ENCODE measurements at places on chromosomes 2 and 18. TPM values are rescaled to one million over a fixed set of nuclear protein-coding genes. Genes with fewer than 3 reads are reported as not detected.

Gene RNF152
- 1.9 TPM for total RNA-seq

Gene ASB18
- total RNA-seq = not detected

GRCh38 chr2:110766291-110766690 lies 33.9 kb downstream of the ACOXL start:
- no peak for DNase-seq

Gene CNRIP1
- total RNA-seq = 0.78 TPM

GRCh38 chr2:28627722-28628480 lies 123.7 kb upstream of the PPP1CB start:
- DNase-seq = no peak

DNA sequence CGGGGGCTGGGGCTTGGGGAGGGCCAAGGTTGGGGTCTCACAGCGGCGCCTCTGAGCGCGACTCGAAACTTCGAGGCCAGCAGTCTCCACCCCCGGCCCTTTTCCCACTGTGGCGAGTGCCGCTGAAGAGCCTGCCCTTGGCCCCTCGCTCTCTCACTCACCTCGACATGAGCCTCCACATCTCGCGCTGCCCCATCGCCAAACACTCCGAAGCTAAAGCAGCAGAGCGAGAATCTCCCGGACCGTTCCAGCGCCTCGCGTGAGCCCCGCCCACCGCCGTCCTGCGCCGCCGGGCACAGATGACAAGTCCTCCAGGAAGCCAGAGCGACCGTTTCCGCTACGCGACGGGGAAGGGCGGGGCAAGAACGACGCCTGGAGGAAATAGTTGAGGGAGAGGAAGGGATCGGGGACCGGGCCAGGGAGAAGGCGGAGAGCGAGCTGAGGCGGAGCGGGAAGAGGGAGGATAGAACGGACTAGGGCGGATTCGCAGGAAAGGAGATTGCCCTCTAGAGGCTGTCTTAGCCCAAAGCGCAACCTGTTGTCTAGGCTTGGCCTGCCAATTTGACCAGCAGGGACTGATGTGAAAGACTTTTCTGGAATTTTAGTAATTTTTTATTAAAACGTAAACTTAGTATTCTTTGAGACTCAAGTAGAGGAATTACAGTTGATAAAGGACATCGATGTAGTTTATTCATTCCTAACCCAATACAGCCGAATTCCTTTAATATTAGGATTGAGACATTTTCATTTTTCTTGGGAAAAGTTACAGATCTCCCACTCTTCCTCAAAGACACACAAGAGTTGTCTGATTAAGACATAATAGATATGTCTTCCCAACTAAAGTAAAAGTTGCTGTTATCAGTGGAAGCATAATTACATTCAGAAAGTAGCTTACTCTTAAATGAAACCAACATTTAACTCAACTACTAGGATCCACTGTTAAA lies at the start of gene HIBCH:
Gene HIBCH (minus strand): TSS at position 272 of the 944 bp plus-strand sequence. CDS start 76 bp downstream, at position 196.
- peak; percentile 66 for DNase-seq

Gene RAD51AP2
- not detected for total RNA-seq

GRCh38 chr18:58241877-58242276 lies 197.9 kb downstream of the NEDD4L start:
- DNase-seq = no peak

GRCh38 chr2:23397478-23397877 lies 12.5 kb downstream of the KLHL29 start:
- no peak for DNase-seq

- no peak for DNase-seq
Observed at GRCh38 chr2:59774821-59775433, 778.5 kb downstream of the BCL11A start.

DNA sequence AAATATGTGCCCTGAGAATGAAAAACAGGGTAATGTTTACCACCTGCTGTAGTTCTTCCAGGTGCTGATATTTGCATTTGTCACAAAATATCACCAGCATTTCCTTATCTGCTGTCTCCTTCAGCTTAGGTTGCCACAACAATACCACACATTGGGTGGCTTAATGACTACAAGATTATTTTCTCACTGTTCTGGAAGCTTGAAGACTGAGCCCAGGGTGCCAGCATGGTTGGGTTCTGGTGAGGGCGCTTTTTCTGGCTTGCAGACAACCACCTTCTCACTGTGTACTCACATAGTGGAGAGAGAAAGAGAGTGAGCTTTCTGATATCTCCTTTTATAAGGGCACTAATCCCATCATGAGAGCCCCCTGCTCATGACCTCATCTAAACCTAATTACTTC lies 407.5 kb upstream of the RGPD4 start:
- no peak for DNase-seq

DNA sequence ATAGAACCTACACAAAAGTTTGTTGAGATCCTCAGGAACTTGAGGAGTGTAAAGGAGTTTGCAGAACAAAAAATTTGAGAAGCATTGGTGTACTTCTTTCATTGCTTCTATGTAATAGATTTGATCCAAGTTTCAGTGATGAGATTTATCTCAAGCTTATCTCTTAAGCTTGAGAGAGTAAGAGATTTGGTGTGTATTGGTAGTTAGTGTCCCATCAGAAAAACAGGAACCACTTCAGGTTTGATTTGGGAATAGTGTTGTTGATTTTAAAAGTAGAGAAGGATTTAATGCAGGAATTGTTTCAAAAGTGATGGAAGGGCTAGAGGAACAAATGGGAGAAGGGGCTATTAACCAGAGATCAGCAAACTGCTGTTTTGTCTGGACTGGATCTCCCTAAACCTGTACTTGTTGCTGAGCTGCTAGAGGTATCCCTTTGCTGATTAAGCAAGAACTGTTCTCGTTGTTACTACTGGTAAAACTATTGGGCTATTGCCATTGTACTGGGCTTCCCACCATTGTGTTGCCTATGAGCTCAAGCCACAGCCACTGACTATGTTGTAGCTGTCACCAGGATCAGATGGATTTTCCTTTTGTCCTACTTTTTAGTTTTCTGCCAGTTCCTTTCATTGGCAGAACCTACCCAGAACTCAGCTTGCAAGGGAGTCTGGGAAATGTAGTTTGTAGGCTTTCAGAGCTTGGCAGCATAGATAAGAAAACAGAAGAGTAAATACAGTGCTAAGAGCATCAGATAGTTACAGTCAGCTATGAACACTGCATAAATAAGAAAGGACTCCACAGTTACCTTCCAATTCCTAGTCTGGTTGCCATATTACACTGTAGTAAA lies 39.3 kb downstream of the RAB10 start:
- no peak for DNase-seq

- DNase-seq = no peak
Observed at GRCh38 chr18:78629426-78629825, 350.2 kb upstream of the SALL3 start.

DNA sequence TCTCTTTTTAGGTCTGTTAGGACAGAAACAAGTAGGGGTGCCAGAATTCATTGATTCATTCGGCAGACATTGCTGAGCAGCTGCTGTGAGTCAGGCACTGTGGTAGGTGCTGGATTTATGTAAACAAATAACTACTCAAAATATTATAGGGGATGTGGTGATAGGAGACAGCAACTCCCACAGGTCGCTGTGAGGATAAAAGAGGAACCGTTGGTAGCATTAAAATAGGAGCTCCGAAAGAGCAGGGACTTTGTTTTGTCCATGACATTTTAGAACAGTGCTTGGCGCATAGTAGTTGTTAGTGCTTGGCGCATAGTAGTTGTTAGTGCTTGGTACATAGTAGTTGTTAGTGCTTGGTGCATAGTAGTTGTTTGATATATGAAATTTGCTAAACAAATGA lies 29.2 kb downstream of the ATP6V1C2 start:
- no peak for DNase-seq

Gene FAM237A
- not detected for total RNA-seq

Gene SCG2
- not detected for total RNA-seq

GRCh38 chr2:40220177-40220925 lies 231.5 kb downstream of the SLC8A1 start:
- no peak for DNase-seq

DNA sequence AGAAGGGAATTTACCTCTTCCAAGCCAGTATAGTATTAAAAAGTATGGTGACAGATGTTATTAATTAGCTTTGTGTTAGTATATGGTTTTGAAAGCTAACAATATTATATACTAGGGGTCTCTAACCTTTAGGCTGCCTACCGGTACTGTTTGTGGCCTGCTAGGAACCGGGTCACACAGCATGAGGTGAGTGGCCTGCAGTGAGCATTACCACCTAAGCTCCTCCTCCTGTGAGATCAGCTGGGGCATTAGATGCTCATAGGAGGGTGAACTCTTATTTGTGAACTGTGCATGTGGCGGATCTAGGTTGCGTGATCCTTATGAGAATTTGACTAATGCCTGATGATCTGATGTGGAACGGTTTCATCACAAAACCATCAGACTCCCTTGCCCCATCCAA lies 583.4 kb upstream of the CDH2 start:
- no peak for DNase-seq

- DNase-seq = no peak
Observed at GRCh38 chr2:135349941-135350340, 181.1 kb downstream of the ZRANB3 start.

DNA sequence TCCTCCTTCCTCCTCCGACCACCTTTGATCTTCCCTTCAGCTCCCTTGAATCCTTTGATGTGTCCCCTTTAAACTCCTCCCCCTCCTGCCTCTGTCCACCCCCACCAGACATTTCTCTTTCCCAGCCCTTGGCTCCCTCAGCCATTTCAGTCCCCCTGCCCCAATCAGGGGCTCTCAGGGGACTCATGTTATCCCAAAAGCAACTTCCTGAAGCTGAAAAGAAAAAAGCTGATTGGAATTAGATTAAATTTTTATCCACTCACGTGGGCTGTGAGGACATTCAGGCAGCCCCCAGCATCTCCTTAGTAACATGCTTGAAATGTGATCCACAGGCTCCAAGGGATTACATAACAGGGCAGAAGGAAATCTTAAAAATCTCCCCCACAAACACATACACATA lies 81.3 kb downstream of the NEURL3 start:
- no peak for DNase-seq

GRCh38 chr18:63095768-63096167 lies 223.8 kb downstream of the BCL2 start:
- no peak for DNase-seq

Gene LIMS2
- total RNA-seq = 5.3 TPM

Gene MAL
- total RNA-seq = 573 TPM

DNA sequence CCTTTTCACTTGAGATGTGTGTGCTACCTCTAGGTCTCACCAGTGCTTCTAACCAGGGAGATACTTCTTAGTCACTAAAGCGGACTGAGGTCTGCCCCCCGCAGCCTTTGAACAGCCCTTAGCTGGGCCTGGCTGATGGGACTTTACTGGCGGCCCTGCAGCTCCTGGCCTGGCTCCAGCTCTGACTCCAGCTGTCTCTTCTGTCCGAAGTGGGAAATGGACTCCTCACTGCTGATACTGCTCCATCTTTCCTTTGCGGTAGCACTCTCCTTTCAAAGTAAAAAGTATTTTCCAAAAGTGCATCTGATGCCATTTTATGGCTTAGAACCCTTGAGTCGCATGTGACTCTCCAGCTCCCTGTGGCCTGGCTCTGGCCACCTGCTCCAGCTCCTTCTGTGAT lies 64.5 kb downstream of the ATP9B start:
- no peak for DNase-seq

Gene MBP
- total RNA-seq = 121 TPM

DNA sequence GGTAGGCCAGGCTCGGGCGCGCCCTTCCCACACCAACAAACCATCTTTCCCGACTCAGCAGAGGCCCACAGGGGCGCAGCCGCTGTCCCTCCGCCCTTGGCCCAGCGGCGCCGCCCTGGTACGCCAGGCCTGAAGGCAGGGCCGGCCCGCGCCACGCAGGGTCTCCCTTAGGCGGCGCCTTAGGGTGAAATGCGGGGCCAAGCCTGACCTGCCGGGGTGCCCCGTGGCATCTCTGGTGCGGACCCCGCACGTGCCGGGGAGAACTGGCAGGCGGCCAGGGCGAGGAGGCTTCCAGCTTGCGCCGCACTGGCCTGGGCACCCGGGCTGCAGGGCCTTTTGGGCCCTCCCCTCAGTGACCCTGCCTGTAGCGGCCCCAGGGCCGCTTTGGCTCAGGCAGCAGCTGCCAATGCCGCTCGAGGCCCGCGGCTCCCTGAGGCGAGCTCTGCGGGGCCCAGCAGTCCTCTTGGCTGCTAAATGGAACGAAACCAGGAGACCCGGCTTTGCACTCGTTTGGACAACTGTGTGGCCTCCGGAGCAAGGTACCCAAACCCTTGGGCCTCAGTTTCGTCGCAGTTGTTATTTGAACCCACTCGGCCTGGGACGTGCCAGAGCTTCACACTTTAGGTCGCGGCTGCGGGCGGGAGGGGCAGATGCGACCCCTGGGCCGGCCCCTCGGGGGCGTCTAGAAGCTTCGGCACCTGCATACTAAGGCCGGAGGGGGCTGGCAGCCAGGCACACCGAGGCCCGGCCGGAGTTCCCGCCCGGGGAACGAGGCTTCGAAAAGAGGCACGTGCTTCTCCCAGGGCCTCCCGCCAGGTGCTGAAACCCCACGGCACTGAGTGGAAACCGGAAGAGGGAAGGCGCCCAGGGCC lies 8.5 kb downstream of the OTX1 start:
- no peak for DNase-seq

Gene TUBA3E
- total RNA-seq = not detected

Gene LAMA3
- total RNA-seq = 0.53 TPM

Gene DSG4
- total RNA-seq = not detected

DNA sequence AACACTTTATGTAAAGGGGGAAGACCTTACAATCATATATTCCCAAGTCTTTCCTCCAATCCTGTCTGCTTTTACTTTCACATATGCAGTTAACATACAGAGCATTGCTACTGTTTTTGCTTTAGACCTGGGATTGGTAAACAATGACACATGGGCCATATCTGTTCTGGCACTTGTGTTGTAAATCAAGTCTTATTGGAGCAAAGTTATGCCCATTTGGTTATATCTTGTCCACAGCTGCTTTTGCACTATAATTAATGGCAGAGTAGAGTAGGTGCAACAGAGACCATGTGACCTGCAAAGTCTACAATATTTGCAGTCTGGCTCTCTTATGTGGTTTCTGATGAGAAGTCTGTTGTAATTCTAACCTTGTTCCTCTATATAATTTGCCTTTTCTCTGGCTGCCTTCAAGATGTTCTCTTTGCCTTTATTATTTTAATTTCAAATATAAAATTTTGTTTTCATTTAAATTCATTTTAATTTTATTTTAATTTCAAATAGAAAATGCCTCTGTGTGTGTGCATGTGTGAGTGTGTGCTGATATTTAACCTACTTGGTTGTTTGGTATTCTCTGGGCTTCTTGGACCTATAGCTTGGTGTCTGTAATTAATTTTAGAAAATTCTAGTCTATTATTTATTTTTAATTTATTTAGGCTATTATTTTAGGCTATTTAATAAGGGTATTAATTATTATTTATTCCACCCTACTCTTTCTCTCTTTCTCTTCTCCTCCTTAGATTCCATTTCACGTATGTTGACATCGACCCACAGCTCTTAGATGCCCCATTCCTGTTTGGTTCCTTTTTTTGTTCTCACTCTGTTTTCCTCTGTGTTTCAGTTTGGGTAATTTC lies 16.8 kb upstream of the LPIN1 start:
- no peak for DNase-seq

DNA sequence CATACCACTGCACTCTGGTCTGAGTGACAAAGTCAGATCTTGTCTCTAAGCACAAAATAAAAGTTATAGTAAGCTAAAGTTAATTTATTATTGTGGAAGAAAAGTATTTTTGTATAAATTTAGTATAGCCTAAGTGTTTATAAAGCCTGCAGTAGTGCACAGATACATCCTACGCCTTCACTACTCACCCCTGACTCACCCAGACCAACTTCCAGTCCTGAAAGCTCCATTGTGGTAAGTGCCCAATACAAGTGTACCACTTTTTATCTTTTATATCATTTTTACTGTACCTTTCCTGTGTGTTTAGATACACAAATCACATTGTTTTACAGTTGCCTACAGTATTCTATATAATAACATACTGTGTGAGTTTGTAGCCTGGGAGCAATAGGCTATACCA lies 57.5 kb downstream of the UBE2E3 start:
- DNase-seq = no peak

Gene TLX2
- total RNA-seq = 0.66 TPM
